CD4-positive, alpha-beta T cell treated with Interleukin-1 beta for 1 hour (primary cell): ENCODE measurements at places on chromosomes 16 and 17.

GRCh38 chr16:21084631-21085225 lies 65.9 kb downstream of the DNAH3 start:
- no peak for DNase-seq

DNA sequence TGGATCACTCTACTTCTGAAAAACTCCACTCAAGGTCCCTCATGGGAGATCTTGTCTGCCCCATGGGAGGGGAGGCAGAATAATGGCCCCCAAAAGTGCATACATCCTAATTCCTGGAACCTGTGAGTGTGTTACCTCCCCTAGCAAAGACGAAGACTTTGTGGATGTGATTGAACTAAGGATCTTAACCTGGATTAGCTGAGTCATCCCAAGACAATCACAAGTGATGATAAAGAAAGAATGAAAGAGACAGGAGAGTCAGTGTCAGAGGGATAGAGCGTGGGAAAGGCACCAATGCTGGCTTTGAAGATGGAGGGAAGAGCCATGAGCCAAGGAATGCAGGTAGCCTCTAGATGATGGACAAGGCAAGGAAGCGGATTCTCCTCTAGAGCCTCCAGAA lies 374.7 kb upstream of the DYNLRB2 start:
- no peak for DNase-seq

- no peak for DNase-seq
Observed at GRCh38 chr17:692116-692515, 22.5 kb downstream of the VPS53 start.

DNA sequence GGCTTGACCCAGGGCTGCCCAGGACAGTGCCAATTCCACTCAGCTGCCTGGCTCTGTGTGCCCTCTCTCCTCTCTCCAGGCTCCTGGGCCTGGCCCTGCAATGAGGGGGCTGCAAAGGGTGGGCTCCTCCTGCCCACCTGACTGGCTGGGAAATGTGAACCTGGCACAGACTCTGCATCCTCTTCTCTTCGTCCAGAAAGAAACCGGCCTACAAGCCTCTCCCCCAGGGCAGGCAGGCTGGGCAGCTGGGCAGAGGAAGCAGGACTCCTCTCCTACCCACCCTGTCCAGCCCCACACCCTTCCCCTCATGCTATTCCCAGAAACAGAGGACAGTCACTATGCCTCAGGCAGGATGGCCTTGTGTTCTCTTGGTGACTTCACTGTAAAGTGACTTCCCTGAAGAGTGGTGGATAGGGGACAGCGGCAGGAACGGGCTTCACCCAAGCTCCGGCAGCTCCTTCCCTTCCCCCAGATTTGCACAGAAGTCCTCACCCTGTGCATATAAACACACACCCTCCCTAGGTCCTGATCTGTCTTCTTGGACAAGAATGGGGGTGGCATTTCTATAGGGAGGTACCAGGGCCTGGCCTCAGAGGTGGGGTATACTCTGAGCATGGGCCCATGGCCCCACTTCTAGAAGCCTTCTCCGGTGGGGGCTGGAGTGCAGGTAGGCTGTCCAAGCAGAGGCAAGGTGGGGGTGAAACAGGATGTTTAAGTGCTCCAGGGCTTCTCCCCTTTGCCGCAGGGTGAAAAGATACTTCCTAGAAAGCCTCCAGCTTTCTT lies 4.9 kb upstream of the STAT5A start:
- no peak for DNase-seq

DNA sequence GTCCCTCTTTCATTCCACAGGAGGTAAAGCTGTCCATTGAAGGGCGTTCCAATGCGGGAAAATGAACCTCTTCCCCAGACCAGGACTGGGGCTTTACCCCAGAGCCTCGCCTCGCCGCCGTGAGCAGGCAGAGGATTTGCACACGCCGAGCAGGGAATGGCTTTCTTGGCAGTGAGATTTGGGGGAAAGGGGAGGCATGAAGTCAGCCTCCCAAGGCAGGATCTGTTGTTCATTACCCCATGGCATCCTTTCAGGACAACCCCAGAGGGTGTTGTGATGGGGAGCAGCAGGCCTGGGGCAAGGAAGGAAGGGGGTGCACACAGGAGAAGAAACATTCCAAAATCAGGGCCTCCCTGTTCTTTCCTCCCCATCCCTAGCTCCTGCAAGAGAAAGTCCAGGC lies 6.0 kb downstream of the ATXN1L start:
- DNase-seq: no peak

DNA sequence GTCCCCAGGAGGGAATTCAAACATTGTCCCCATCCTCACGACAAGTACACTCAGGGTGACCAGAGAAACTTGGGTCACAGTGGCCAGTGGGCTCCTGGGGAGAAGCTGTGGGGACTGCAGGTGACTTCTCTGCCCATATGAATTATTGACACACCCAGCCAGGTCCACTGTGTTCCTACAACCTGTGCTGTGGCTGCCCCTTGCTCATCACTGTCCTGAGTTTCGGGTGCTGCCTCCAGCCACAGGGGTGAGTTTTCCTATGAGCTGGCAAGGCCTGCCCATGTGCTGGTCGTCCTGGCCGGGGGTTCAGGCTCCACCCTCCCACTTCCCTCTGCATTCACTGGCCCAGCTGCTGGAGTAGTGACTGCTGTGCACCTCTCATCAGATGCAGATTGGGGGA lies 59.0 kb upstream of the RBFOX3 start:
- DNase-seq: no peak

GRCh38 chr17:74393346-74393942 lies 26.1 kb downstream of the GPR142 start:
- DNase-seq: no peak

DNA sequence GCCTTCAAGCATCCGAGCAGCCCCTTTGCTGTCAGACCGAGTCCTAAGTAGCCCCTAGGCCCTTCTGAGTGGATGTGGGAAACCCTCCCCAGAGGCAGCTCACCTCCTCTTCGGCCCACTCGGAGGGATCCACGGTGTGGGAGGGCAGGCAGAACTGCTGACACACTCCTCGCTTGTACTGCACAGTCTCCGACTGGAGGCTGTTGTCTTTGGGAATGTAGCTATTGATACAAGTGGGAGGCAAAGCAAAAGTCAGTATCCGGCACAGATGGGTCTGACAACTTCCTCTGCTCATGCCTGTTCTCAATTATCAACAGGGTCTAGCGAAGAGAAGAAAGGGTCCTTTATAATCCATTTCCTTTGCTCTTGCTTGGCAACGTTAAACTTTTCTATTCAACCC lies 25.9 kb upstream of the FOXJ1 start:
- no peak for DNase-seq

DNA sequence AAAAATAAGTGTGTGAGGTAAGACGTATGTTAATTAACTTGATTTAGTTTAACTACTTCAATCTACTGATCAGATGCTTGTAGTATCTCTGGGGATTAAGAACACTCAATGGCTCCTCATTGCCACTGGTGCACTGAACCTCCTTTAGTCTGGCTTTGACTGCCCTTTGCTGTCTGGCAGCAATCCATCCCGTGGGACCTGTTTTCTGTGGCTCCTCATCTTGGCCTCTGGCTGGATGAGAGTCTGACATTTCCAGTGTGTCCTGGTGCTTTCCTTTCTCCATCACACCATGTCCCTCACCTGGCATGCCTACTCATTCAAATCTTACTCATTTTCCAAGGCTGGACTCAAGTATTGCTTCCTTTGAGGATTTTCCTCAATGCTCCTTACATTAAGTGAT lies 212.2 kb downstream of the CA10 start:
- DNase-seq: no peak

DNA sequence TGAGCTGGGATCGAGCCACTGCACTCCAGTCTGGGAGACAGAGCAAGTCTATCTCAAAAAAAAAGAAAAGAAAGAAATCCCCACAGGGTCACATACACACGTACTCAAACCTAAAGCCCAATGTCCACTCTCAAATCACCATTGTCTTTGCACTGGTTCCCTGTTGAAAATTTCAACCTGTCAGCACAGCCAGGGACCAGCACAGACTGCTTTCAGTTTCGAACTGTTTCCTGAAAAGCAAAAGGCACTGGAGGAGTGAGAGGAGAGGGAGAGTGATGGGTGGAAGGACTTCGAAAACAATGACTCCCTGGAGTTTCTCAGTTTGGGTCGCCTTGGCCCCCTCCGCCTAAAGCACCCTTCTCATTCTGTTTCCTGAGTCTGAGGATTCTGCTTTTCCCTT lies 9.0 kb upstream of the CD300C start:
- no peak for DNase-seq

GRCh38 chr16:77555126-77555525 lies 120.3 kb upstream of the ADAMTS18 start:
- DNase-seq: no peak

DNA sequence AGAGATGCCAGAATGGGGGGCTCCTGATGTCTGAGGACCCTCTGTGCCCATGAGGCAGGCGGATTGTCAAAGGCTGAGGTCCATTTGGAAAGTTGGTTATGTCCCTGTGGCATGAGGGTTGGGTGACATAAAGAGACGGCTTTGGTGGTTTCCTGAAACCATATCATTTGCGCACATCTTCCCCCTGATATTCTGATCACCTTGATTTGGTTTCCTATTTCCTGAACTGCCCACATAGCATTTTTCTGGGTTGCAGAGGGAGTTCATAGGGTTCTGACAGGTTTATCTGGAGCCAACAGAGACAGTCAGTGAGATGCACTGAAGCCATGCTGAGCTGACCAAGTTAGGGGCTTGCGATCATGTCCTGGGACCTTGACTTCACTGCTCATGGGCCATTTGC lies 15.7 kb upstream of the RNF222 start:
- peak; percentile 17 for DNase-seq

- DNase-seq: no peak
Observed at GRCh38 chr17:83153681-83154310, 74.4 kb downstream of the METRNL start.

DNA sequence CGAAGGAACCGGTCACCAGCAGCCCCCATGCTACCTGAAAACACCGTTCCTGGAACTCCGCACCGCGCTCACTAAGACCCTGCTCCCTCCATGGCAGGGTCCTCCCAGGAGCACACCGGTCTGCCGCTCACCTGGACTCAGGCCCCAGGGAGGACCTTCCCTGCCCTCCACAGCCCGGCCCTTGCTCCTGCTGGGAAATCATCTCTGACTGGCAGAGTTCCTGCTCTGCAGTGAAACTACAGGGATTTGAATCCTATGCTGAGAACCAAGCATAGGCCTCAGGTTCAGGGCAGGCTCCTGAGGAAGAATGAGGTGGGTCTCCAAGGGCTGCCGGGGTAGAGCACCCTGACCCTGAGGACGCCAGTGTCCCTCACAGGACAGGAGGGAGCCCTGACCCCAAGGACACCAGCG lies 88.5 kb downstream of the KCNJ12 start:
- DNase-seq: no peak

DNA sequence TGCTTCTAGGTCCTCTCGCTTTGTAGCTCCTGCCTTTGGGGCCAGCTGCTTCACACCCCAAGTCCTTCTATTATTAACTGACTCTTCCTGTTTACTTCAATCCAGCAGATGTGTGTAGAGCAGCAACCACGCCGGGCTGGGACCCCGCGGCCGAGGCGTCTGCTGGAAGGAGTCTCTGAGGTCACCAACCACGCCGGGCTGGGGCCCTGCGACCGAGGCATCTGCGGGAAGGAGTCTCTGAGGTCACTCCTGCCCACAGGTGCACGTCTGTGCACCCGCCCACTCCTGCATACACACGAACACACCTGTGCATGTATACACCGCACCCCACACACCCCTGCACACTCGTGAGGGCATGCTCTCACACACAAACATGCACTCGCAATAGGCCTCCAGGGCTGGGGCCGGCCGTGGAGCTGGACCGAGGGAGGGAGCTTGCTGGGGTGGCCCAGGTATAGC lies 7.8 kb upstream of the TEX19 start:
- no peak for DNase-seq

- DNase-seq: no peak
Observed at GRCh38 chr17:9308069-9308468, 267.6 kb downstream of the STX8 start.

GRCh38 chr16:3501783-3502400 lies 1.1 kb downstream of the CLUAP1 start:
- no peak for DNase-seq

DNA sequence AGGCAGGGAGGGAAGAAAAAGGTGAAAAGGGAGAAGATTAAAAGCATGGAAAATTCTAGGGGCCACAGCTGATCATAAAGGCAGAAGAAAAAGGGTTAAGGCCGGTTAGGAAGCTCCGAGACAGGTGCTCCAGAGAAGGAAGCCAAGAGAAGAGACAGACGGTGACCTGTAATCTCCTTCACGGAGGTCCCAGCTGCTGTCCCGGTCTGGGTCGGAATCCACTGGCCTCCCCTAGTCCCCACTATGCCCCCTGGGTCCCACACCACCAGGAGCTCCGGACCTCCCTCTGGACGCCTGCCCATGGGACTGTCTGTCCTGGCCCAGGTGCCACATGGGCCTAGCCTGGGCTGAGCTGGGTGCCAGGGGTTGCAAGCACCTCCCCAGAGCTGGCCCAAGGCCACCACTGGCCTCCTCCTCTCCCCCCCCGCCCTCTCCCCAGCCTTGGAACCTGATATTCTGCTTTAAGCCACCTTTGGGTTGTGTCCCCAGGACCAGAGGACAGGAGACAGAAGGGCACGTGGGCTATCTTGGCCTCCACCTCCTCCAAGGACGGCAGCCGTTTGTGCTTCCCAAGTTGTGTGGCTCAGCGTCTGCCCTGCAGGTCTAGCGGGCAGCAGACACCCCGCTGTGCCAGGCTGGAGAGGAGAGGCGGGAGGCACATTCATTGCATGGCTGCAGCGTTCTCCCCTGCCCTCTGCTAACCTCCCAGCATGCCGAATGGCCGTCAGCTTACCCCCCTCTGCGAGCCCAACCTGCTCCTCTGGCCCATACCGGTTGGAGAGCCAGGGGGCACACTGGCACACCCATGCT lies 102.4 kb downstream of the ENGASE start:
- DNase-seq: no peak

- no peak for DNase-seq
Observed at GRCh38 chr16:55002419-55002818, 71.8 kb downstream of the IRX5 start.

GRCh38 chr16:12350945-12351344 lies 374.4 kb downstream of the SNX29 start:
- no peak for DNase-seq

DNA sequence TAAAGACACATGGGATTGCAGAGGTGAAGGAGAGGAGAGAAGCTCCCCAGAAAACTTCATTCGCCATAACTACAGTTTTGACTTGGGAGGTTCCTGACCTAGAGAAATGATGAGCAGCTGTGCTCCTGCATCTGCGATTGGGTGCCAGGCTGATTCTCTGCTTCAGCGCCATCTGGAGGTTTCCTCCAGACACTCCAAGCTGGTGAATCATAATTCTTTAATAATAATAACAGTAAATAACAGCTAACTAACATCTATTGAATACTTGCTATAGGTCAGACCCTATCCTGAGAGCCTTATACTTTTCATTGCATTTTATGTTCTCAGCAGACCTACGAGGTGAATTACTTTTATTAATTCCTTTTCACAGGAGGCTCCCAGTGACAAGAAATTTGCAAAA lies 575.8 kb downstream of the TOX3 start:
- DNase-seq: no peak

DNA sequence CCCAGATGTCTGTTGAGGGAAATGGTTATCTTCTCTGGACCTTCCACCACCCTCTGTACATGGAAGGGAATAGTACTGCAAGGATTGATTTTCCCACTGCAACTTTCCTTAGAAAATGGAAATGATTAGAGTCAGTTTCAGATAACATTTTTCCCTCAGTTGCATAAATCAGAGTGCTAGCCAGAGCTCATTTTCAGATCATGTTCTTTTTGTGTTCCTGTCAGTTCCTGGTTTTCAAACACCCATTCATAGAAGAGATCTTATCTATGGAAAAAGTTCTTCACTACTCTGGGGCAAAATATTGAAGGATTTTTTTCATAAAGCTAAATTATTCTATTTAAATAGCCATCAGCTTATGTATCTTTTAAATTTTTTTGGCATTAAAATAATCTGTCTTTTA lies 11.7 kb upstream of the COX10 start:
- DNase-seq: no peak
